Activated CD4-positive, alpha-beta T cell treated with anti-CD3 and anti-CD28 coated beads for 1 hour (primary cell): ENCODE measurements at places on chromosomes 3 and 15.

- DNase-seq: no peak
Measured at GRCh38 chr15:85536341-85536740, 155.9 kb downstream of the AKAP13 start.

DNA sequence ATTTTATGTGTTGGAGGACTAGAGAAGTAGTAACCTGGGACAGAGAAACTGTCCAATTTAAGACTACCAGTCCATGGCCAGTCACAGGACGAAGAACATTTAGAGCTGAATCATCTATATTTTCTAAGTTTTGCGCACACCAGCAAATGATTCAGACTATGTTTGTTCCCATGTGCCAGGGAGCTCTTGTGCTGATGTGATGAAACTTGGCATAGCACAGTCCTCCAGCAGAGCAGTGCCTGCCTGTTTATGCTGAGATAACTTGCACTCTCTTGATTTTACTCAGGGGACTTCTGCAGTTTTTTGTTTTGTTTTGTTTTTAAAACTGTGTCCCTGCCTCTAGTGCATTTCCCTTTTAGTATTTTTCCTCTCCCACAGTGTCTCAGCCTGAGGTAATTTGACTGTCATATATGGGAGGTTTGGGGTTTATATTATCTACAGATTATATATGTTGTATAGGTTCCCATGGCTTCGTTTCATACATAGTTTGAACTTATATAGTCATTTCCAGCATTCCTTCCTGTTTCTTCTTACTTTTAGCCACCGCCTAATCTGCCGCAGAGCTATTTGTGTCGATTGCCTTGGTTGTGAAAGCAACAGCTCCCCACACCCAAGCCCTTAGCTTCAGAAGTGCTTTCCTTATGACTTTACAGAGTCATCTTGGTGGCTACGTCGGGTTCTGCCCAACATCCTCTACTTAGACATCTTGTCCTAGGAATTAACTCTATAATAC lies 45.5 kb downstream of the PPM1L start:
- no peak for DNase-seq

DNA sequence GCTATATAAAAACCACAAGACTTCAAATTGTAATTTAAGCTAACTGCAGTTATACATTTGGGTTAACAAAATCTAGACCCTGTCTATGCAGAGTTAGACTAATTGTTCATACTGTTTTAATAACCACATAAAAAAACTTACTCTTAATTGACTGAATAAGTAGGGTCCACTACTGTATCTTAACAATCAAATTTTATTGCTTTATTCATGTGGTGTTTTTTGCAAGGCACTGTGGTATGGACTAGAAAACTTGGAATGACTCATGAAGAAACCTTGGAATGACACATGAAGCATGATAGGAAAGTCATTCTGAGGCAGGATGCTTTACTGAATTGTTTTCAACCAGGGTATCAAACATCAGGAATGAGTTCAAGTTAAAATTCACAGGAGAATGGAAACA lies 2.3 kb downstream of the SERP1 start:
- DNase-seq: no peak

- DNase-seq: no peak
Measured at GRCh38 chr15:80760960-80761359, 18.2 kb upstream of the CEMIP start.

GRCh38 chr3:138271189-138271794 lies 58.4 kb downstream of the NME9 start:
- no peak for DNase-seq

DNA sequence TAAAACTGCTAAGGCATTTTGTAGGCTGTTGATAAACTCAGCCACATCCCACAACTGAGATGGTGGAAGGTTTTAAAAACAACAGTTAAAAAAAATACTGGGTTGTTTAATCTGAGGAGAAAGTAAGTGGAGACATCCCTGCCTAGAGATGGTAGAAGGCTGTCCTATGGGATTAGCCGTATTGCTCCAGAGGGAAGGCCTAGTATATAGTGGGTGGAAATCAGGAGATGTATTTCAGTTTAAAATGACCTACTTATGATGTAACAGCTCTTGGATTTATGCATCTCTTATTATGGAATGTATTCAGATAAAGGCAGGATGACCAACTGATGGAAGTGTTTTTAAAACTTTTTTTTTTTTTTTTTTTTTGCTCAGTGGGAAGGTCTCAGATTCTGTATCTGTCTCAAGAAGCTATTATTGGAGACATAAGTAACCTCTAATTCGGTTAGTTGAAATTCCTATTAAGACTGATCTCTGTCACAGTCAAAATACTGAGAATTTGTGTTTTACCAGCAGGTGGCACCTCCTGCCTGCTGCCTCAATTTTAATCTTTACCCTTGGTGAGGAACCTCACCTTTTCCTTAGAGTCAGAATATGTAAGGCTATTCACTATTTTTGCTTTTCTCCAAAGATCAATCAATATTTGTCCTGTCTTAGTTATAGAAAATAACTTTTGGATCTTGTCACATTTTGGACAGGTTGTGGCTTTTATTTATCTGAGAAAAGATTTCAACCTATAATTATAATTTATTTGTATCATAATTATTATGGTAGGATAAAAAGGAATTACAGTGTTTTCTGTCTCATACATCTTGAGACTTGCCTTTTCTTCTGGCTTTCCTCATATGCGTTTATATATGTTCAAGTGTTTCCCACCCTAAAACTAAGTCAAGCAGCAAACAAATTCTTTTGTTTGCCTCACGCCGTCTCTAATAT lies 63.0 kb downstream of the VPS8 start:
- DNase-seq: no peak

- DNase-seq: no peak
Measured at GRCh38 chr3:193548406-193548805, 6.3 kb downstream of the ATP13A4 start.

GRCh38 chr3:157087780-157088600 lies 72.0 kb downstream of the CCNL1 start:
- no peak for DNase-seq

- no peak for DNase-seq
Measured at GRCh38 chr3:31227131-31227562, 305.6 kb upstream of the STT3B start.

- no peak for DNase-seq
Measured at GRCh38 chr15:76344893-76345582, 8.5 kb downstream of the ISL2 start.

GRCh38 chr3:72379500-72380187 lies 468.6 kb downstream of the SHQ1 start:
- DNase-seq: no peak

DNA sequence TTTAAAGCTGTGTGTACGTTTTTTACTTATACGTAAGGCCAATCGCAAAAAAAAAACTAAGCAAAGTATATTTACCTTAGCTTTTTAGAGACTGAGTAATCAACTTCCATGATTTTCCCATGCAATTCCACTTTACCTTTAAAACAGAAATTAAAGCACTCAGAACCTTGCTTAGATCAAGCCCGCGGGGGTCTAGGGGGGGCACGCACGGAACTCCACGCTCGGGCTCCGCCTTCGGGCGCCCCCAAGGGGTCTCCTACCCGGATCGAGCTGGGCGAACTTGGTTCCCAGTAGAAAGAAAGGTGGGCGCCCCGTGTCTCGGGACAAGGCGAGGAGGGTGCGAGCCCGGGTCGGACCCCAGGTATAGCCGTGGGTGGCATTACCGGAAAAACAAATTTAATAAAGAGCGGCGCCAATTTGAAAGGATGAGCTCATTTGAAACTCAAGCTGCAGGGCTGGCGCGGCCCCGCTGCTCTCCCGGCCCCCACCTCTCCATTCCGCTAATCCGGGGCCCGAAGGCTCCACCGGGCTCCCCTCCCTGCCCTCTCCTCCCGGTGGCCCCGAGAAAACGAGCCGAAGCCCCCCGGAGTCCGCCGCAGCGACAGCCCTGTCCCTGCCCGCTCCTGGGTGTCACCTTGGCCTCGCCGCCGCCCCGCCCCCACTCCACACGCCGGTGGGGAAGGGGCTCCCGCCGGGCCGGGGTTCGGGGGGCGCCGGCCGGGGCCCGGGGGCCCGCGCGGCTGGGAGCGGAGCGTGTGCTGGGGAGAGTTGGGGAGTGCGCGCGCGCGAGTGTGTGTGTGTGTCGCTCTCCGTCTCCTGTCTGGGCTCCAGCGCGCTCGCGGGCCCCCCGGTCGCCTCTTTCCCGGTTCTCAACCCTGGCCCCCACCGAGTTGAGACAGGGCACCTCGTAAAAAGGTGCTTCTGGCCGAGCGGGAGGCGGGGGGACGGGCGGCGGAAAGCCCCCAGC lies 1.5 kb downstream of the IGF2BP2 start:
- DNase-seq: no peak

- DNase-seq: no peak
Measured at GRCh38 chr3:64915778-64916177, 228.0 kb upstream of the ADAMTS9 start.

DNA sequence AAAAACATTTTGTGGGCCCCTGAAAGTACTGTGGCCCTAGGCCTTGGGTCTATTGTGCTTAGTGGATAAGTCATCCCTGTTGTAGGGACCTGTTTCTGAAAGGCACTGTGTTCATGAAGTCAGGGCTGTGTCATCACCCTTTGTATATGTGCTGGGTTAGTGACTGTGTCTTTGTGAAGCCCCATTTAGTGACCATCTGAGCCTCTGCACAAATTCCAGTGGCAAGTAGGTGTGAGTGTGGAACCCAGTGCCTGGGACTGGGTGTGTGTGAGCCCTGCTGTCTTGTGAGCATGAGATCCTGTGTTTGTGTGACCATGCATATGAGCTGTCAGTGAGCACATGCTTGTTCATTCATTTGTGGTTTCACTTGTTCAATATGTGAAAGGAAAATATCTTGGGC lies 1.2 kb upstream of the HYAL1 start:
- DNase-seq: no peak

- DNase-seq: no peak
Measured at GRCh38 chr3:166257715-166258114, 420.5 kb upstream of the BCHE start.

DNA sequence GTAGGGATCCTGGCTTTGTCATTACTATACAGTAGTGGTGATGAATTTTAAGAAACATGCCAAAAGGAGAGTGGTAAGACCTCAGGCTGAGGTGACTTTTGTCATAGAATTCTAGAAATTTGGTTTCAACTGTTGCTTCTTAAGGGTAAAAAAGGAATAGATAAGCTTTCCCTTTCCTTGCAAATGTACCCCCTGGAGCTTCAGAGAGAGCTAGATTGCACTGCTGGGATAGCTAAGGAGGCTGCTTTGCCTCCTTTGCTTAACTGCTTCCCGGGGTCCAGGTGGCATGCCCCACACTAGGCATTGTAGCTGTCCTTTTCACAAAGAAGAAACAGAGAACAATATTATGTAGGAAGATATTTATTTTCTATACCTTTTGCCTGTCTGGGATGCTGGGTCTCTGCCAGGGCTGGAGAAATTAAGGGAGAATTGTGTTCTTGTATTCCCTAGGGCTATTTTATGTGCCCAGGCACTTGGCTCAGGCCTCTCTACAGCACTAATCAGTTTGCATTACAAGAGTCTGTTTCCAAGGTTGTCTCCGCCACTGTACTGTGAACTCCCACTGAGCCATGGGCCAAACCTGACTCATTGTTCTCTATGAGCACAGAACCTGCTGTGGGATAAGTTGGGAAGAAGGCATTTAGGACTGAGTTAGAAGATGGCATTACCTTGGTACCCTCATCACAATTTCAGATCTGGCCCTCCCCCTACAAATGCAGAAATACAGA lies 460.0 kb downstream of the PDCD6IP start:
- DNase-seq: no peak

- DNase-seq: no peak
Measured at GRCh38 chr3:19598870-19599269, 335.1 kb downstream of the EFHB start.

DNA sequence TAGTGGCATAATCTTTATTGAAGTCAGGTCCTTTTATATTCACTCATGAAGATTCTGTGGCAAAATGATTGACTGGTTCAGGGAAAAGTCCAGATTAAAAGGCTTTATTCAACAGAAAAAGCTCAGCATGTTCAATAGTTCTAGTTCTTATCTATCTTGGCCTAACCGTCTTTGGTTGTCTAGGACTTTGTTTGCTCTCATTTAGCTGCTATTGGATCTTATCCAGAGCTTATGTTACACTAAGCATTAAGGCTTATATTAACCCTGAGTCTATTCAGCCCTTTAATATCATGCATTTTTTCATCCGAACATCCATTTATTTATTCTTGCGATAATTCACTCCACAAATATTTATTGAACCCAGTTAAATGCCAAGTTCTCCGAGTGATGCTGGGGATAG lies 601.0 kb upstream of the SGO1 start:
- DNase-seq: no peak

DNA sequence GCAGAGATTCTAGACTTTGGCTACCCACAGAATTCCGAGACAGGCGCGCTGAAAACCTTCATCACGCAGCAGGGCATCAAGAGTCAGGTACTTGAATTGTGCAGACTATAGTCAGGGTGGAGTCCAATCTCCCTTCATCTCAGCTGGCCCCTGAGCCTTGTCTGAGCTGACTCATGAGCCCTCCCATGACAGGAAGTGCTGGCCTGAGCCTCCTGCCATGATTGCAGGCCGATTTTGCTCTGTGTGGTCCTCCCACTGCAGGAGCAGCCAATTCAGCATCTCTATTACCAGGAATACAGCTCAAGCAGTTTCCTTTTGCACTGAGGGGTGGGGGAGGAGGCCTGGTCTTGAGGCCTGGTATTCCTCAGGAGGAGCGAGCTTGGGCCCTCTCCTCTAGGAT lies 5.5 kb downstream of the AP2M1 start:
- DNase-seq: no peak

DNA sequence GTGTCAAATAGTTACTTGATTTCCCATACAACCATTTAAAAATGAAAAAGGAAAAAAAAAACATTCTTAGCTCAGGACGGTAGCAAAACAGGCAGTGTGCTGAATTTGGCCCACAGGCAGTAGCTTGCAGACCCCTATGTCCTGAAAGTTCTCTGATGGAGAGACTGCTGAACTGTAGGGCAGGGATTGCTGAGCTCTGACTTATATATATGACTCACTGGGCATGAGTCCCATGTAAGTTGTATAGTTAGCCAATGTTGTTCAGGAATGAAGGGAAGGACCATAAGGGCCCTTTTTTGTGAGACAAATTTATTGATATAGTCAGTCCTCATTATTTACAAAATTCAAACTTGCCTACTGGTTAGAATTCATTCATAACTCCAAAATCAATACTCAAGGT lies 36.9 kb upstream of the FRMD4B start:
- DNase-seq: no peak

DNA sequence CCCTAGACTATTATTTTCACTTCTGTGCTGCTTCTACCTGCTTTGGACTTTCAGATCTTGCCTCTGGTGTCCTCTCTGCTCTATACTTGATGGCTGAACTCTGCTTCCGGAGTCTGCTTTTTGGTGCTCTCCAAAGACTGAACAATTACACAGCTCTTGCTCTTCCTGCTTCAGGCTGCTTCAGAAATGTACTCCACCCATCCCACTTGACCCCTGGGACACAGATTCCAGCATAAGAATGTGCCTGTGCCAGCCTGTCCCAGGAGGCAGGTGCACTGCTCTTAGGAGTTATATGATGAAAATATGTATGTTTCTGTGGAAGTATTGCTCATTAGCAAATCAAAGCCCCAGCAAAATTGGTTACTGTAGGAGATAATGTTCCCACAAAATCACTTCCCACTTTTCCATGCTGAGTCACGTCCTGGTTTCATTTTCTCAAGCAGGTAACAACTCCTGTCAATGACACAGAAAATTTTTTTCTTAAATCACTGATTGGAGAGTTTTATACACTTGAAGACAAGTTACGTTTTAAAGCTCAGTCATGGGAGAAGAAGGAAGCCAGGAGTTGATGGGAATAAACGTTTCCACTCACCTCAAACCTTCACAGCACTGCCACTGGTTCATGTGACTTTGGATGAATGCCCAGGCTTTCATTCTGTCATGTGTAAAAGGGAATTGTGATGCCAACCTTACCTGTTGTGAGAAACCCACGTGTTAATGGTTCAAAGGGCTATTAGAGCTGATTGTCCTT lies 239.4 kb upstream of the ZPLD1 start:
- DNase-seq: no peak

- no peak for DNase-seq
Measured at GRCh38 chr3:63762934-63763550, 56.1 kb upstream of the C3orf49 start.
